Hindlimb muscle (tissue), 1 donor: ENCODE measurements at places on chromosomes 3 and 15. TPM values are rescaled to one million over a fixed set of nuclear protein-coding genes. Genes with fewer than 3 reads are reported as not detected.

SLC12A8 gene
- 0.45 TPM for polyA plus RNA-seq

PTPRG gene
- 29.4 TPM for polyA plus RNA-seq

CLSTN2 gene
- polyA plus RNA-seq = 2.5 TPM

CACNA2D3 gene
- polyA plus RNA-seq = 2.4 TPM
